Osteoblast (primary cell): ENCODE measurements at places on chromosomes 2 and 18. TPM values are rescaled to one million over a fixed set of nuclear protein-coding genes. Genes with fewer than 3 reads are reported as not detected.
A peak's percentile ranks its signal among the peaks of the same experiment; 100 is the strongest.

DNA sequence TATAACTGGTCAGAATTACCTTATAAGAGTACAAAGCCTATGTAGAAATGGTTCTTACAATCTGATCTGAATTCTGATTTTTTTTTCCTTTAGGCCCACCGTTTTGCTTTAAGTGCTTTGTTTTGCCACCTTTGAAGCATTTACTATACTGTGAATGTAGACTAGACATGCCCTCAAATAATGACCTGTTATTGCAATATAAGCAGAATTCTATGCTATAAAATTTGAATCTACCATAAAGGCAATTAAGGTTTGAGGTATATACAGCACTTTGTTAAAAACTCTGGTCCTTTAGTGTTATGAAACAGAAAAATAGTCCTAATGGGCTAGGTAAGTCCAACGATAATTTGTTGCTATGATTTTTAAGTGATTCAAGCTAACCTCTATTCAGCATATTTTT lies 86.6 kb upstream of the NOSTRIN start:
- DNase-seq = no peak

GRCh38 chr18:76491776-76492668 lies 3.0 kb downstream of the ZNF516 start:
- peak; percentile 91 for DNase-seq

- no peak for DNase-seq
These were observed 45.4 kb downstream of the EXOC6B start for GRCh38 chr2:72780477-72780876.

DNA sequence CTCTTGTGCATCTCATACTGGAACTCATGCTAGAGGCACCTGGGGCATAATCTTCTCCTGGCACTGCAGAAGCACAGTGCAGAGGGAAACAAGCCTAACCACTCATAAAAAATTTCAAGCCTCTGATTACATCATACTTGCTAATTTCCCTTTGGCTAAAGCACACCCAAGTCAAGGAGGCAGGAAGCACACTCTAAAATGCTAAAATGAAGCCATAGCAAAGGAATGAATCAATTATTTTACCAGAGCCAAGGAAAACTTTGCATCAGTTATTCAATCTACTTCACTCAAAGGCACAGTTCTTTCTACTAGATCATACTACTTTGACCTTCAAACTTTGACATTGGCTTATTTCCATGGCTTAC lies 79.6 kb upstream of the SPOPL start:
- DNase-seq = peak; percentile 39

- peak; percentile 87 for DNase-seq
These were observed 26.7 kb downstream of the RAB1A start for GRCh38 chr2:65103013-65103715.

GRCh38 chr2:170163411-170164065 lies 14.4 kb upstream of the MYO3B start:
- DNase-seq = peak; percentile 11

GRCh38 chr2:232674491-232674890 lies 22.6 kb upstream of the GIGYF2 start:
- no peak for DNase-seq

- DNase-seq = no peak
These were observed 934.8 kb downstream of the NRXN1 start for GRCh38 chr2:50097148-50097547.

DNA sequence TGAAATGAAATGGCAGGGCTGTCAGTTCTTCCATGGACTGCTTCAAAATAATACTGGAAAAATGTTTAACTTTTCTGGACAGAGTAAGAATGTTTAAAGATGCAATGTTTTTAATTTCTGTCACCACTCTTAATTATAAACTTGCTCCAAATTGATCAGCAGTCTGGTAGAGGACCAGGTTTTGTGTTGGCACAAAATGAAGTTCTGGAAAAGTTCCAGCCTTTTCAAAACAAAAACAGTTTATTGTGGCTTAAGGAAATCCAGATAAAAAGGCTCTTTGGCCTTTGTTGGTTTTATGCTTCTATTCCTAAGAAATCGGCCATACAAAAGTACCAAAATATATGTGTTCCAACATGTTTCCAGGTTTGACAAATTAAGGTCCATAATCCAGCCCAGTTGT lies 48.8 kb downstream of the PTRHD1 start:
- no peak for DNase-seq

DNA sequence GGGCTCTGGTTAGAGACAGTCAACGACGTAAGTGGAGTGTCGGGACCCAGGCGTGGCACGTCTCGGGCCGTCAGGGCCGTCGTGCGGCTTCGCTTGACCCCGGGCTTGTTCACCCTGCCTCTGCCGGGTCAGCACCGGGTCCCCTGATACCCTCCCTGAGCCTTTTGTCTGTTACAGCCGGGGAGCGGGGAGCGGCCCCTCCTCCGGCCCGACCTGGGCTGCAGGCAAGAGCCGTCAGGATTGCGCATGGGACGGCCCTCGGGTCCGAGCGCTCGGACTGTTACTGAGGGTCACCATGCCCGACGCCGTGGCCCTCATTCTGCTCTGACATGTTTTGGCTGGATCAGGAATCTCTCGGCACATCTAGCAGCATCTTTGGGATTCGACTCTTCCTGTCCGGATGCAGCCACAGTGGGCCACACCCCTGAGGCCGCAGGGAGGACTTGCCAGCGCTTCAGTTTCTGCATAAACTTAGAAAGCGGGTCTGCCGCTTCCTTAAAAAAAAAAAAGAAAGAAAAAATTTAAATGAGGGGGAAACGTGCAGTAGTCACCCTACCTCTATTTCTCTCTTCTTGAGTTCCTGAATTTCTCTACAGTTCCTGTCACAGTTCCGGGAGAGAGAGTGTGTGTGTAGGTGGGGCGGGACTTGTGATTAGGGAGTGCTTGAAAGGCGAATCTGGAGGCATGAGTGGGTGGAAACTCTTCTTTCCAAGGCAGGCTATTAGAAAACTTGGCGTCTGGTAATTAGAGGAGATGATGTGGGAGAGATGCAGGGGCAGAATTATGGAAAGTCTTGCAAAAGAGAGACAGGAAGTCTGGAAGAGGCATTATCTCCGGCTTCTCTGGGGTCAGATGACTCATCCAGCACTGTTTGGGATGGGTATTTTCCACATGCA lies 909 bp downstream of the TMEM87B start:
- DNase-seq = peak; percentile 93

CDH19 gene
- total RNA-seq = not detected in 2 replicates

ATP8B1 gene
- 41.5 and 46.7 TPM in 2 replicates for total RNA-seq
